ENCODE measurements at places on chromosomes 3 and 15.

GRCh38 chr15:78925956-78926743 lies 18.7 kb downstream of the CTSH start:
- no peak for DNase-seq

- no peak for DNase-seq
These were observed 23.7 kb downstream of the ARRDC4 start for GRCh38 chr15:97984157-97984556.

- no peak for DNase-seq
These were observed 193.1 kb upstream of the LPP start for GRCh38 chr3:187960820-187961219.

DNA sequence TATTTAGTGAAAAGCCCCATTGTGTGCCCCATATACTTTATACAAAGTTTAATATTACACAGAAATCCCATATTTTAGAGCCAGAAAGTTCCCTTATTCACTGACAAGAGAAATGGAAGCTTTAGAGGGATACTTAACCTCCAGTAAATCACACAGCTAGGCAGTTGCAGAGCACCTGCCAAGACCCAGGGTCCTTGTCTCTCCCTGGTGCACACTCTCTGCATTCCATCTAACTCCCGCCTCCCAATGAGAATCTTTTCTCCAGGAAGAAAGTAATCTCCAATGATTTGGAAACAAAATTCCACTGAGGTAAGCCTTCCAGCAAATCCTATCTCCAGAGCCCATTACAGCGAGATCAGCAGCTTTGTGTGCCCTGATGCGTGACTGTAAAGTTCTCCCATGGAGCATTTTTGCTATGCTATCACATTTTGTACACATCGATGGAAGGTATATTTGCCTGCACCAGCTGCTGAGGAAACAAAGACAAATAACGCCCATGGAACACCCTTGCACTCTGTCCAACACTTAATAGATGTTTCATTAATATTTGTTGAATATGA lies 41.4 kb downstream of the ULK4 start:
- no peak for DNase-seq

DNA sequence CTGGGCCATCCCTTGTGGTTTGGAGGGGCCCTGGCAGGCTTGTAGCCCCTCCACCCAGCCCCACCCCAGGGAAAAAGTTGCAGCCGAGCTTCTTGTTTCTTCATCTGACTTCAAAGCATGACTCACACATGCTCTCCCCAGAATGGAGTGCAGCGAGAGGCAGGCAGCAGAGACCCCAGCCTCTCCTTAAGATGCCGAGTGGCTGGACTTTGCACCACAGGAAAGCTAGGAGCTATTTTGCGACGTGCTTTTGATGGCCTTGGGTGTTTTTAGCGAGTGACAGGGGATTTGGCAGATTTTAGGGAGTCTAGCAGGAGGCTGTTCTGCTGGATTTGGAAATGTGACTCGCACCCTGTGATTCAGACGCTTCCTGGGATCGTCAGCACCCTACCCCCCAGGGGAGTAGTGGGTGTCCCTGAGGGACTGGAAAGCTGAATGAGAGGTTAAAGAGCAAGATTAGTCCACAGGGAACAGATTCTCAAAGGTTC lies 14.2 kb downstream of the BAHD1 start:
- DNase-seq: no peak

- DNase-seq: no peak
These were observed 3.5 kb upstream of the ITGB5 start for GRCh38 chr3:124890573-124891190.

- no peak for DNase-seq
These were observed 38.6 kb downstream of the OSBPL10 start for GRCh38 chr3:31942446-31942845.

DNA sequence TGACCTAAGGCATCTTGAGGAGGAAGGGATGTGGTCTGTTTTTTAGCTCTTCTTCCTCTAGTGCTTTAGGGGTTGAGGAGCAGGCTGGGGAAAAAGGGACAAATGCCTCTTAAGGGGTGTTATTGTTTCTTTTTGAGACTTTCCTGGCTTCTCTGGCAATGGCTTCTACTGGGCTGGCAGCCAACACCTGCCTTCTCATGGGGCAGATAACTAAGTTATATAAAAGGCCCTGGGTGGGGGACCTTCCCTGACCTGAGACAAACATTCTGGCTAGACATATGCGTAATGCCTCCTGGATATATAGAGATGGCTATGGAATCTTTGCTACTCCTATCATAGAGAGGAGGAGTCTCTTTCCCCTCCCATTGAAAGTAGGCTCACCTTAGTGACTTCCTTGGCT lies 179.2 kb upstream of the PROK2 start:
- DNase-seq: no peak

All from stimulated activated CD8-positive, alpha-beta memory T cell treated with anti-CD3 and anti-CD28 coated beads, Interleukin-7, amount 100 ng/mL, for 1 hour (primary cell).